ENCODE measurements at places on chromosomes 3 and 15. TPM values are rescaled to one million over a fixed set of nuclear protein-coding genes. Genes with fewer than 3 reads are reported as not detected.
A peak's percentile ranks its signal among the peaks of the same experiment; 100 is the strongest.

- H3K4me1 ChIP-seq = peaks cover 24% of the 10 kb centered on the region
- peak overlapping the region; percentile 42 for H3K4me3 ChIP-seq
- peak overlapping the region; percentile 73 for H3K27ac ChIP-seq
- H3K27me3 ChIP-seq = no peaks in the 10 kb centered on the region
Measured at GRCh38 chr3:63912768-63913588, 795 bp upstream of the SCAANT1 start.

DNA sequence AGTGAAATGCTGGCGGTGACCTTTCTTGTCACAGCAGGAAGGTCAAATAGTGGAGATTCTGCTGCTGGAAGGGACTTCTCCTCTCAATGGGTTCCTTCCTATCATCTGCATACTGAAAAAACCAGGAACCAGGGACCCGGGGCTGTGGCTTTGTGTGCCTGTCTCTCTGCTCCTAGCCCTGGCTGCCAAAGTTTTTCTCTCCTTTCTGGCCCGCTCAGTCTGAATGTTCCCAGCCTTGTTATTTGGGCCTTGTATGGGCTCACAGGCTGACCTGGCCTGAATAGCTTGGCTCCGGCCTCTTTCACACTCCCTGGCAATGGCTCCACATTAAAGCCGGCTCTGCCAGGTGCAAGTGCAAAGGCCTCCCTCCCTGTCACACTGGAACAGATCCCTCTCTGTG is 94.7 kb downstream of the LRIG1 start:
- no peaks in the 10 kb centered on the region for H3K4me1 ChIP-seq
- H3K27ac ChIP-seq = no peak overlapping the region
- H3K27me3 ChIP-seq = no peaks in the 10 kb centered on the region

TM4SF1 gene
- polyA plus RNA-seq = 375 TPM

GRCh38 chr3:107132674-107133073 is 244.6 kb upstream of the CCDC54 start:
- no peak overlapping the region for H3K27ac ChIP-seq
- H3K4me3 ChIP-seq = no peak overlapping the region
- H3K27me3 ChIP-seq = no peaks in the 10 kb centered on the region

RFC4 gene
- 22.8 TPM for polyA plus RNA-seq

DNA sequence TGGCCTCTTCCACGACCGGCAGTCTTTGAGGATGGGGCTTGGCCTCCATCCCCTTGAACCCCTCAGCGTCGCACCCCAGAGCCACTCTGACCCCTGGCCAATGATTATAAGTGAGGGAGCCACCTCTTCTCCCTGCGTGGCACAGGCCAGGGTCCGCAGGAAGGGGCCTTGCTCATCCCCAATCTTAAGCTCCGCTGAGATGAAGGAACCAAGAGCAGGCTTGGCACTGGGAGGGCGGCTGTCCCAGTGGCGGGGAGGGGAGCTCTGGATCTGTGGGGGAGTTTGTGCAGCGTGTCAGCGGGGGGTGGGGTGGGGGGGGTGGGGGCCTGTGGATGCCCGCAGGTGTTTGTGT is 13.8 kb upstream of the ADPGK start:
- peak overlapping the region; percentile 61 for H3K4me3 ChIP-seq
- H3K27me3 ChIP-seq = peaks cover 12% of the 10 kb centered on the region
- H3K27ac ChIP-seq = no peak overlapping the region
- DNase-seq = no peak
- no peaks in the 10 kb centered on the region for H3K36me3 ChIP-seq
- peaks cover 4% of the 10 kb centered on the region for H3K4me1 ChIP-seq

DNA sequence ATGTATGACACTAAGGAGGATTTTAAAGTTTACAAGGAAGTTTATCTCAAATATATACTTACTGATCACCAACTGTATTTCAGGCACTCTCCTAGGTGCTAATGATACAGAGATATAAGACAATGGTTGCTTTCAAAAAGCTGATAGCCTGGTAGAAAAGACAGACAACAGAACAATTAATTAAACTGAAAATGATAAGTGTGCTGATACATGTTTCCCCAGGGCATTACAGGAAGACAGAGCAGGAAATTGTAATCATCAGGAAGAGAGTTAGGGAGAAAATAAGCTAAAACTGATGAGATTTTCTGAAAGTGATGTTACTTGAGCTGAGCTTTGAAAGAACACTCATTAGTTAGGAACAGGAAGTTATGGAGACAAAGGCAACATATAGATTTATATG is 229.7 kb downstream of the RSRC1 start:
- no peaks in the 10 kb centered on the region for H3K4me1 ChIP-seq
- no peak overlapping the region for H3K27ac ChIP-seq
- no peak overlapping the region for H3K4me3 ChIP-seq
- H3K27me3 ChIP-seq = no peaks in the 10 kb centered on the region
- no peak for DNase-seq

- DNase-seq = no peak
- peaks cover 6% of the 10 kb centered on the region for H3K36me3 ChIP-seq
- no peaks in the 10 kb centered on the region for H3K27me3 ChIP-seq
Measured at GRCh38 chr3:98593046-98593936, at the start of gene CPOX. CPOX (minus strand) TSS chr3:98593611; CDS start chr3:98593504, 107 bp downstream.

GRCh38 chr15:26806151-26806550 is 33.3 kb upstream of the GABRB3 start:
- no peak overlapping the region for H3K4me3 ChIP-seq
- no peak for DNase-seq
- no peaks in the 10 kb centered on the region for H3K36me3 ChIP-seq
- no peaks in the 10 kb centered on the region for H3K27me3 ChIP-seq
- no peak overlapping the region for H3K27ac ChIP-seq

- H3K4me1 ChIP-seq = peaks cover 8% of the 10 kb centered on the region
- DNase-seq = no peak
- H3K4me3 ChIP-seq = no peak overlapping the region
- H3K27ac ChIP-seq = peak overlapping the region; percentile 8
Measured at GRCh38 chr3:147943265-147943945, 534.2 kb downstream of the ZIC1 start.

DNA sequence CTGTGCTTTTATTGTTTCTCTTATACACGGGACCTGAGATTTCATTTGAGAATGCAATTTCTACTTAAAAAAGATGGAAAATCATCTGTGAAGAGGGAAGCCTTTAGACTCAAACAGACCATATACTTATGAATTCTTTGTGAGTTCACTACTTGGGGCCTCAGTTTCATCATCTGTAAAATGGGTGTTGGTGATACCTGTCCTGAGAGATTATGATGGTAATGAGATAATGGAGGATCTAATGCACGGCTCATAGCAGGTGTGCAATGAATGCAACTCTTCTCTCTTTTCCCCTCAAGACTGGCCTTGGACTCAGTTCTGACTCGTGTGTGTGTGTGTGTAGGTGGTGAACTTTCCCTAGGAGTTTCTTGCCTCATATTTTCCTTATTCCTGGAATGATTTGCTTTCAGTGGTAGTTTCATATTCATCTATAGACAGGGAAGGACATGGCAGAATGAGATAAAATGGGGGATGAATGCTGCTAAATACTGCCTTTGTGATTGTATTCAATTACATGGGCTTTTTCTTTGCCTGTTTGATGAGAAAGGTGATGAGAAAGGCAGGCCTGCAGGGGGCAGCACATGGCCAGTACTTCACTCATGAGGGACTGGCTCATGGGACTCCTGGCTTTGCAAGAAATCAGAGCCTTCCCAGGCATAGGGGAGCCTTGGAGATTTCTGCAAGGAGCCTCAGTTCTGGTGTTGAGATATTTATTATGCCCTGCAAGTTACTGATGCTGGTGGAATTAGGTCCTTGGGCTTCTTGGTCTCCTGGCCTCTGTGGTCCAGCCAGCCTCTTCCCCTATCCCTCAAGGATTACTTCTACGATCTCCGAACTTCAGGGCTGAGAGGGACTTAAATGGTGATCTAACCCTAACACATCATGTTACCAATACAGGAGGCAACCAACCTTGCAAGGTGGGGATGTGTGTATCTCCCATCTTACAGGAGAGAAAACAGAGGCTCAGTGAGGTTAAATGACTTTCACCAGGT is 70.7 kb downstream of the RPLP1 start:
- H3K27me3 ChIP-seq = peaks cover 3% of the 10 kb centered on the region
- H3K4me1 ChIP-seq = no peaks in the 10 kb centered on the region
- no peak for DNase-seq
- no peaks in the 10 kb centered on the region for H3K36me3 ChIP-seq
- H3K27ac ChIP-seq = no peak overlapping the region
- no peak overlapping the region for H3K4me3 ChIP-seq

DNA sequence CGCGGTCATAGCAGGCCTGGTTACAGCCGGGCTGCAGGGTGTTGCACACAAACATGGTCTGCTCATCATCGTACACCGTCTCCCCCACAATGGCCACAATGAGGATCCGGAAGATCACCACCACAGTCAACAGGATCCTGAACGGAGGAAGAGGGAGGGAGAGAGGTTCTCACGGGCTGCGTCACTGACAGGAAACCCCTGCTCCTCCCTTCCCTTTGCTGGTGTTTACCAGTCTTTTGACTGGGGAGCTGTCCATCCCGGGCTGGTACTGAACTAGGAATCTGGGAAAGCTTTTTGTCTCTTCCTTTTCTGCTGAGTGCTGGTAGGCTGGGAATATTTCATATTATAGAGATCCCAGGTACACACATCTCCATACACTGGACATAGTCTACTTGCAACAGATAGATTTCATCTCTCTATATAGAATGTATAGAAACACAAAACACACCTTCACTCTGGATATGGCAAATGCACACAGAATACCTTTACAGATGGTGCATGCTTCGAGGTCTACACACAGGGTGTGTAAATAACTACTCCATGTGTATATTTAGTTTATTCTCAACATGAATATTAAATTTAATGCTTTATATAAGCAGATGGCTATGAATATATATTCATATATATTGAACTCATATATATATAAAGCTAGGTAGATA is 1.4 kb downstream of the GJD2 start:
- H3K4me3 ChIP-seq = no peak overlapping the region
- DNase-seq = no peak
- H3K27ac ChIP-seq = no peak overlapping the region
- H3K36me3 ChIP-seq = no peaks in the 10 kb centered on the region
- no peaks in the 10 kb centered on the region for H3K4me1 ChIP-seq

RETNLB gene
- not detected for polyA plus RNA-seq

- H3K36me3 ChIP-seq = no peaks in the 10 kb centered on the region
- no peak overlapping the region for H3K4me3 ChIP-seq
- DNase-seq = peak; percentile 19
- H3K27ac ChIP-seq = no peak overlapping the region
- H3K27me3 ChIP-seq = no peaks in the 10 kb centered on the region
Measured at GRCh38 chr15:29849716-29850115, 27.4 kb upstream of the TJP1 start.

- H3K4me3 ChIP-seq = no peak overlapping the region
- peaks cover 18% of the 10 kb centered on the region for H3K4me1 ChIP-seq
- no peaks in the 10 kb centered on the region for H3K36me3 ChIP-seq
- no peaks in the 10 kb centered on the region for H3K27me3 ChIP-seq
- DNase-seq = no peak
- H3K27ac ChIP-seq = peak overlapping the region; percentile 59
Measured at GRCh38 chr15:52728899-52729298, 49.7 kb upstream of the ATOSA start.

DNA sequence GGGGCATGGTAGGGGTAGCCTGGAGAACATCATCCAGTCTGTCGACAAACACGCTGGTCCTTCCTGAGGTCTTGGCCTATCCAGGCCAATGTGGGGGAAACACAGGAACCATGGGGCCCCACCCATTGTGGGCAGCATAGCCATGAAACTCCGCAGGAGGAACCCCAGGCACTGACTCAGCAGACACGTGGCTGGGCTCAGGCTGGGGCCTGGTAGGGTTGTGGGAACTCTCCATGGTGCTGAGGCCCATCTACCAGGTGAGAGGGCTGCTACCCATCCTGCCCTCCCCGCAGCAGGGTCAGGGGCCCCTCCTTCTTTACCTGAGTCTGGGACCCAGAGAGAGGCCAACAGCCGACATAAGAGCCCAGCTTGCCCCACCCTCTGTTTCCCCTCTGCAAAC is 22.6 kb upstream of the CACNA2D2 start:
- peak; percentile 57 for DNase-seq
- H3K4me1 ChIP-seq = peaks cover 7% of the 10 kb centered on the region
- peaks cover 38% of the 10 kb centered on the region for H3K27me3 ChIP-seq
- H3K36me3 ChIP-seq = no peaks in the 10 kb centered on the region
- no peak overlapping the region for H3K27ac ChIP-seq

CEMIP gene
- polyA plus RNA-seq = 2.2 TPM

DNA sequence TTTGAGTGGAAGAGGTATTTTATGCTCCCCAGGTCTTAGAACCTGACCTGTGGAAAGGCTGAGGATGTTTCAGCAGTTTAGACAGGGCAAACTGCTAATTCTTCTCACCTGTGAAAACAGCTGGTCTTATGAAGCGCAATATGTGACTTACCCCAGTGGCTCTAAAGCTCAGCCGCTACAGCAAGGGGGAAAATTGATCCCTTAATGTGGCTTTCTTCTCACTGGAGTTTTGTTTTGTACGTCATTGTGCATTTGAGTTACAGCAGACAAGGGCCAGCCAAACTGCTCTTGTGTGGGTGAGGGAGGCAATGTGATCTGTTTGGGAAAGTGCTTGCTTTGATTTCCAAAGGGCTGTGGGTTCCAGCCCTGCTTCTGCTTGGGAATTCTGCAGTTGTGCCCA is 293.4 kb upstream of the LRRFIP2 start:
- peaks cover 4% of the 10 kb centered on the region for H3K27me3 ChIP-seq
- H3K4me1 ChIP-seq = no peaks in the 10 kb centered on the region
- H3K27ac ChIP-seq = no peak overlapping the region
- no peak overlapping the region for H3K4me3 ChIP-seq
- H3K36me3 ChIP-seq = no peaks in the 10 kb centered on the region

GRCh38 chr3:196975349-196975748 is 6.7 kb upstream of the PIGZ start:
- peaks cover 4% of the 10 kb centered on the region for H3K4me1 ChIP-seq
- no peaks in the 10 kb centered on the region for H3K36me3 ChIP-seq
- no peaks in the 10 kb centered on the region for H3K27me3 ChIP-seq
- no peak overlapping the region for H3K27ac ChIP-seq
- no peak overlapping the region for H3K4me3 ChIP-seq
- no peak for DNase-seq

DNA sequence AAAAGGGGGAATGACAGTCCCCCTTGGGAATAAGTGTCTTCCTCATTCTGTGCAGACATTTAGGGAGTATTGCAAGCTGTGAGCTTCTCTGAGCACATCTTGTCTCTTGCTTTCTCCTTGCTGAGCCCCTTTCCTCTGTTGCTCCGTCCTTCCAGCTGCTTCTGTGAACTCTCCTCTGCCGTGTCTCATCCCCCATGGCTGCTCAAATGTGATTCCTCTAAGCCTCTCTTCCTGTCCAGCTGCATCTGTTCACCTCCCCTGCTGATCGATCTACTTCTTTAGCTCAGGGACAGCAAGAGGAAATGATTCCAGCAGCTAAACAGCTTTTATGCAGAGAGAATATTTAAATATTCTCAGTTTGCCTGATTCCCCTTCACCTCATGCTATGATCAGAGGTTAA is 328.0 kb upstream of the DNAJC19 start:
- H3K27ac ChIP-seq = no peak overlapping the region
- H3K4me3 ChIP-seq = no peak overlapping the region
- H3K27me3 ChIP-seq = no peaks in the 10 kb centered on the region
- DNase-seq = no peak

- DNase-seq = no peak
- H3K36me3 ChIP-seq = peaks cover 6% of the 10 kb centered on the region
- no peak overlapping the region for H3K4me3 ChIP-seq
- H3K4me1 ChIP-seq = peaks cover 5% of the 10 kb centered on the region
- no peak overlapping the region for H3K27ac ChIP-seq
Measured at GRCh38 chr3:150377601-150378300, 30.3 kb upstream of the TSC22D2 start.

- H3K27me3 ChIP-seq = no peaks in the 10 kb centered on the region
- H3K4me1 ChIP-seq = peaks cover 4% of the 10 kb centered on the region
- H3K36me3 ChIP-seq = no peaks in the 10 kb centered on the region
- no peak for DNase-seq
Measured at GRCh38 chr3:150180334-150180733, 209.6 kb upstream of the PFN2 start.

GRCh38 chr3:187188931-187189330 is 8.4 kb upstream of the RTP1 start:
- DNase-seq = no peak
- H3K27me3 ChIP-seq = no peaks in the 10 kb centered on the region
- no peaks in the 10 kb centered on the region for H3K36me3 ChIP-seq
- no peak overlapping the region for H3K27ac ChIP-seq

CKMT1B gene
- 64.8 TPM for polyA plus RNA-seq
